Stimulated activated CD4-positive, alpha-beta T cell treated with anti-CD3 and anti-CD28 coated beads, Interleukin-12 subunit alpha, Interleukin-12 subunit beta, amount 100 ng/mL, for 4 hours (primary cell): ENCODE measurements at places on chromosomes 6 and 20.

DNA sequence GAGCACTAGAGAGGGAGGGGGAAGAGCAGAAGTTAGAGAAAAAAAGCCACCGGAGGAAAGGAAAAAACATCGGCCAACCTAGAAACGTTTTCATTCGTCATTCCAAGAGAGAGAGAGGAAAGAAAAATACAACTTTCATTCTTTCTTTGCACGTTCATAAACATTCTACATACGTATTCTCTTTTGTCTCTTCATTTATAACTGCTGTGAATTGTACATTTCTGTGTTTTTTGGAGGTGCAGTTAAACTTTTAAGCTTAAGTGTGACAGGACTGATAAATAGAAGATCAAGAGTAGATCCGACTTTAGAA is 2.0 kb downstream of the ID4 start:
- no peak for DNase-seq

- DNase-seq = no peak
These were observed 72.4 kb upstream of the GTSF1L start for GRCh38 chr20:43799150-43799711.

DNA sequence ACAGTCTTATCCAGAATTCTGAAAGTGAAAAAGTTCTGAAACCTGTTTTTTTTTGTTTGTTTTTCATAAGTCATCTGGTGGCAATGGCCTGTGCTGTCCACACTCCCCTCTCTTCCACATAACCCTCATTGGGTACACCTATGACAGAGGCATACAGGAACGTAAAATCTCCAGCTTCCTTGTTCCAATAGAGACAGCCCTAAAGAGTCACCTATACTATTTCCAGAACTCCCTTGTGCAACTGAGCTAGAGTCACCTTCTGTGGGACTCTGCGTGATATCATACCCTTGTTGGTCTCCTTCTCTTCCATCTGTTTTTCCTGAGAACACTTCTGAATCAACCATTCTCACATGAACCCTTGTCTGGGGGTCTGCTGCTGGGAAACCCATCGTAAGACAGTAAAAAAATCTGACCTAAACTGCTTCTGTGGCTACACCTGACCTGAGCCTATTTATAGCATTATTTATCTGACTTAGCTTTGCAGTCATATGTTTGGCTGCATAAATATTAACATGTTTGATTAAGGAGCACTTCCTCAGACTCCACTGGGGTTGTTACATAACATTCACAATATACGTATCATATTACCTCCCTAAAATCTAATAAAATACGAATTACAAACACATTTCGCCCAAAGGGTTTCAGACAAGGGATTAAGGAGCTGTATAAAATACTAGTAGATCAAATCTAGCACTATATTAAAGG is 151.9 kb downstream of the PTPRT start:
- no peak for DNase-seq

- DNase-seq = no peak
These were observed 20.6 kb upstream of the AKIRIN2 start for GRCh38 chr6:87722540-87723169.
